Heart left ventricle (tissue), 16 donors: ENCODE measurements at places on chromosomes 7 and 10.

DNA sequence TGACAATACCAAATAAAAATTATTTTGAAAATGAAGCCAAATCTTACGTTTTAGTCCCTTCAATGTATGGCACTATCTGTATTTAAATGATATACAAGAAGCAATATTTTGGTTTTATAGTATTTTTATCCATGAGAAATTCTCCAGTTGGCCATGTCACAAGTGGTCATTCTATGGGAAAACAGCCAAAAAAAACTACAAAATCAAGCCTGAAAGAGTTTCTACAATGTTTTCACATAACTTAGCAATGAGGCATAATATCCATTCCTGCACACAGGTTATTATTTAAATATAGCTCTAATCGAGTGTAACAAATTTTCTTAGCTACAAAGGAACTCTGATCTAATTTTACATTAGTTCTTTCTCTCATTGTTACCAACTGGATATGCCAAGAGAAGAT, 5.4 kb downstream of the RAB11FIP2 start:
- DNase-seq: no peak

DNA sequence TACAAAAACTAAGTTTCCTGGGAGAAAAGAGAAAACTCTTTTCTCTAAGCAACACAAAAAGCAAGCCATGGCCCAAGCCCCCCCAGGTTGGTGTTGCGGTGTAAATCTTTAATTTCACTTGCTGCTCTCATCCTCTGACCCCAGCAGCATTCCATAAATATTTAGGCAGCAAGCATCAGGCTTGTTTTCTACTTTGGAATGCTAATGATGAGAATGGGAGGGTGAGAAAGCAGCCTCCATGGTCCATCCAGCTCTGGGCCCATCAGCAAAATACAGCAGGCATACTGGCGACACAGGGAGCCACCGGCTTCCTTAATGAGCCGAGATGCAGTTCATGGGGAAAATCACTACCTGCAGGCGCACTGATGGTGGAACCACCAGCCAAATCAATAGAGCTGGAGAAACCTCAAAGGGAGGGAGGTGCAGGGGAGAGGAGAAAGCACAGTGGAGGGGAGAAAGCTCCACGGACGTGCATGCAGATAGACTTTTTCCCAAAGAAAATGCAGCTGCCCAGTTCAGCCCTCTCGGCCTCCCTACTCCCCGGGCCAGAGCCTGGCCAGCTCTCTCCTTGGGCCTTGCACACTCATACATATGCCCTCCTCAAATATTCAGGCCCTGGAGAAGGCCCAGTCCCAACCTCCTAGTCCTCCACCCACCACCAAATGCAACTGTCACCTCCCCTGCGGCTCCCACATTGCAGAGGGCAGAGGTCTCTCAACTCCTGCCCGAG, 131.9 kb downstream of the GRID1 start:
- no peak for DNase-seq

- no peak for DNase-seq
These were observed 348.8 kb downstream of the SDK1 start for GRCh38 chr7:3649678-3650440.

DNA sequence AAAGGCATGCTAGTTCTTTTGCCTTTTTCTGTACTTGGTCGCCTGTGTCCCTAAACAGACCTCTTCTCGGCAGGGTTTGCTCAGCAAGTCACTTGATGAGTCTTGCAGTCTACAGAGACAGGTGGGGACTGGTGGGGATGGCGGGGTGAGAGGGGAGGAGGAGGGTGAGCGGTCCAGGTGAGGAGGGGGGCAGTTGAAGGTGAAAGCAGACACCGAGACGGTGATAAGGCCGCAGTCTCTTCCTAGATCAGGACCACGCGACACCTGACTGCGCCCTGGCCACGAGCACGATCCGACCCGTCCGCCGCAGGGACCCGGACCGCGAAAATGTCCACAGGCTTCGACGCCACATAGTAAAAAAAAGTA, 566 bp downstream of the ASNS start:
- no peak for DNase-seq
